ENCODE measurements at places on chromosomes 4 and X.

- no peak for DNase-seq
Observed at GRCh38 chrX:111007238-111007637, 88.8 kb upstream of the PAK3 start.

DNA sequence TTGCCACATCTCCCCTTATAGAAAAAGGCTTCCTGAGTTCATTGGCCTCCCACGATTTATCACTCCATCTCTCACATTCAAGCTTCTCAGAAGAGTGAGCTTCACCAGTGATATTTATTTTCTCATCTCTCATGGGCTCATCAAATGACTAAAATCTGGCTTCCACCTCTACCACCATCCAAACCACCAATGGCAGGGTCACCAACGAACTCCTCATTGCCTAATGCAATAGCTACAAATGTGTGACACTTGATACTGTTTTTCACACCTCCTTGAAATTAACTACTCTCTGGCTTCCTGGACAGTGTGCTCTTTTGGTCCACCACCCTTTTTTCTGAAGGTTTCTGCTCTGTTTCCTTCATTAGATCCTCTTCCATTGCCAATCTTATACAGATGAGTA, 129.0 kb downstream of the SH2D1A start:
- DNase-seq = no peak

GRCh38 chr4:3777033-3777390, 10.8 kb downstream of the ADRA2C start:
- no peak for DNase-seq

- no peak for DNase-seq
Observed at GRCh38 chr4:127238956-127239475, 393.7 kb upstream of the INTU start.

Data from fibroblast of skin of scalp (primary cell).